Cortex of kidney (tissue), 1 donor: ENCODE measurements at places on chromosomes 2 and 18.

DNA sequence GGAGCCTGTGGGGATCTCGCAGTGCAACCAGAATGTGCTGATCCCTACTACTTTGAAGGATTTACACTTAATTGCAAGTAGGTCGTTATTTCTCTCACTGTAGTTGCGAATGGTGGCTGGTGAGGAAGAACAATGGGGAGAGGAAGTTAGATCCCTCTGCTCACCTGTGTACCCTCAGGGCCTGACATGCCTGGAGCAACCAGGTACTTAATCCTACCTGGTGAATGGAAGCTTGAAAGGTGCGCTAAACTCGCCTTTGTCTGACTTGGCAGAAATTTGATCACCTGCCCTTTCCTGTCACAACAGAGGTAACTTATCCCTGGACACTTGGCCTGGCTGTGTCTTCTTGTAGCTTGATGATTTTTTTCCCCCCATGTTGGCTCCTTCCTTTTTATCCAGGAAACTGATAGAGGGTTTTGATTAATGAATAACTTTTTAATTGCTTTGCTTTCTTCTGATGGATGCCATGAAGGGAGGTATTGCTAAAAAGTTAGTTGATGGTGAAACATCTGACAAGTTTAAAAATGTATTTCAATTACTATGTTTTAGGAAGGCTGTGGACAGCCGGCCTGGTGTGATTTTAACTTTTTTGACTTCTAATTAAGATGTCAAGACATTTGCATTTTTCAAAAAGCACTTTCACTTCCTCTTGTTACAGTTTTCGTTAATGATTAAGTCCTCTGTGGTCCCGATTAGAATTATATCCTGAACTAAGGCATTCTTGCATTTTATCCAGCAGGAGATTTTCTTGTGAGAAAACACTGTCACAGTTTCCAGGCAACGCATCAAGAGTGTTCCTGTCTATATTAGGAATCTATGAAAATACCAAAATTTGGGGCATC lies 9.2 kb downstream of the SGPP2 start:
- DNase-seq: no peak

DNA sequence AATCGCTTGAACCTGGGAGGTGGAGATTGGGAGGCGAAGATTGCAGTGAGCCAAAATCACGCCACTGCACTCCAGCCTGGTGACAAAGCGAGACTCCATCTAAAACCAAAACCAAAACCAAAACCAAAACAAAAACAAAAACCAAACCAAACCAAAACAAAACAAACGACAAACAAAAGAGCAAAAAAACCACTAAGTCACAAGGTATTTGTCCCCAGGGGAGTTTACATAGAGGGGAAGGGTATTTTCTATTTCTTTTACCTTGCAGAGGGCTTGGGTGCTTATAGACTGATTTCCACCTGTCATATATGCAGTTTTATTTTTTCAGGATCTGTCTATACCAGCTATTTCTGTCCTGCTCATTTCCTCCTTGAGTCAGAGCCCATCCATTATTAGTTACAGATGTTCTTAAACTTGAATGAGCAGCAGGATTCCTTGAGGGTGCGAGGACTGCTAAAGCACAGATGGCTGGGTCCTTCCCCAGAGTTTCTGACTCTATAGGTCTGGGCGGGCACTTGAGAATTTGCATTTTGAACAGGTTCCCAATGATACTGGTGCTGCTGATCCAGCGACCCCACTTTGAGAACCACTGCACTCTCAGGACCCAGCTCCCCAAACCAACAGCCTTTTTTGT lies 102.2 kb upstream of the UXS1 start:
- no peak for DNase-seq

GRCh38 chr18:11553098-11553940 lies 56.1 kb upstream of the SLC35G4 start:
- DNase-seq: no peak

DNA sequence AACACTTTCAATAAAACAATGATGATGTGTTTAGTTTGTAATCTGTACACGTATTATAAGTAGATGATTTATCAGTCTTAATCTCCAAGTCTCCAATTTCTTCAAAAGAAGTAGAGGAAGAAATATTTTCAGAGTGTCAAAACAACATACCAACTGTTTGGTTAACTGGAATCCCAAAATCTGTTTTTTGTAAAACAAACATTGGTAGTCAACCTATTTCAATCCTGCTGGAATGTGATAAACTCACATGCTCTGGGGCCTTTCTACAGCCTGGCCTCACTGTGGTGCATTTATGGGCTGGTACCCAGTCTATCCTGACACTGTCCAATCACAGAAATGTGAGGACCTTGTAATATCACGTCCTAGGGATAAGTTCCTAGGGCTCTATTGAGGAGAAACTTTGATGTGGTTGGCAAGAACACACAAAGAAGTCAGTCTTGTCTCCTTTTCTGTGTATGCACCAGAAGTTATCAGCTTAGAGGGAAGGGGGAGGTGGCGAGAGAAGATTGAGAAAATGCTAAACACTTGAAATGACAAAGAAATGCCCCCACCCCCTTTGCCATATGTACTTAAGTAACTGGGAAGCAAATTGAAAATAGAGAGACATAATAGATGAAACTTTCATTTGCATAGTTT lies 47.2 kb downstream of the PRKRA start:
- DNase-seq: no peak

DNA sequence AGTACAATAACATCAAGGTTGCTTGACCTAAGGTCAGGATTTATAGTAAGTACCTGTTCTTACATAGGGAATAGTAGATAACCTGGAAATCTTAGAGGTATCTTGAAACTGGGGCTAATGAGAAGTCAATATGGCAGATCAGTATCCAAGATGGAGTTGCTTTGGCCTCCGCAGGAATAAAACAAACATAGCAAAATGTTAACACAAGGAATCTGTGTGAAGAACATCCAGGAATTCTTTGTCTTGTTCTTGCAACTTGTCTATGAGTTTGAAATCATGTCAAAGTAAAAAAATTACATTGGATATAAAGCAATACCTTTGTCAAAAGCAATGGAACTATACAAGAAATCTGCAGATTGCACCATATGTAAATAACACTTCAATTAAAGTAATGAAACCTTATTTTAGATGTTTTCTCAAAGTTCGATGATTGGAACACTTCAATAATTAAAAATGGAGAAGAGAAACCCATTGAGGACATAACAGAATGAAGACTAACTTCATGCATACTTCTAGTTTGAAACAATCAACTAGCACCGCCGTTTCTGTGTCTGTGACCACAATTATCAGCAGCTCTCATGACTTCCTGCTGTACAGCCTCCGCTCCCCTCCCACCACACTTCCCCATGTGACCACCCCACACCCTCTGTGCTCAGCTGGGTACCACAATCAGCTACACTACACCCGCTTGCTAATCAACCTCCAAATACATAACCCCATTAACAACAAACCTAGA lies 27.6 kb downstream of the C2orf76 start:
- no peak for DNase-seq

GRCh38 chr2:63871864-63872263 lies 30.2 kb downstream of the UGP2 start:
- no peak for DNase-seq

DNA sequence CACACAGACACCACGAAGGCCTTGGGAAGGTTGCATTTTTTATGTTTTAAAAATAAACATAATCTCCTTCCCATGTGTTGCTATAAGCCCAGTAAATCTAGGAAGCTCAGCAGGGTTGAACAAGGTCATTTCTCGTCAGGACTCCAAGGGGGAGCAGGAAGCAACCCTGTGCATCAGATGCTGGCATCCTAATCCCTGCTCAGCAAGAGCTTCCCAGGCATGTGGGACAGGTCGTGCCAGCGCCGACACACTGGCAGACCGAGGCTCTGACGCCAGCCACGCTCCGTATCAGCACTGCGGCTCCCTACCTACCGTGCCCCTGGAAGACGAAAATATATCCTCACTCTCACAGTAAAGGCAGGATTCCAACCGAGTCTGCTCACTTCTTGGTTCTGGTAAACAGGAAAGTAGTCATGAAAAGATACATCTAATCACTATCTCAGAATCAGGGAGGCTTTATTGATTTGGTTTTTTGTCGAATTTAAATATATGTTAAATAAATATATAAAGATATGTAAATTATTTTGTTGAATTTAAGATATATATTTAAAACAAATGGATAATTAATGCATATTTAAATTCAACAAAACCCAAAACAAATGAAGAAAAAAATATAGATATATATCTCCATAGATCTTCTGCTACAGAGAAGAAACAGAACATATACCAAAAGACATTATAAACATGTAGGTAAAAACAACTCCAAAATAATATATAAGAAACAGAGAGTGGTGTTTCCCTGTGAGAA lies 61.4 kb downstream of the TXNL1 start:
- DNase-seq: no peak

DNA sequence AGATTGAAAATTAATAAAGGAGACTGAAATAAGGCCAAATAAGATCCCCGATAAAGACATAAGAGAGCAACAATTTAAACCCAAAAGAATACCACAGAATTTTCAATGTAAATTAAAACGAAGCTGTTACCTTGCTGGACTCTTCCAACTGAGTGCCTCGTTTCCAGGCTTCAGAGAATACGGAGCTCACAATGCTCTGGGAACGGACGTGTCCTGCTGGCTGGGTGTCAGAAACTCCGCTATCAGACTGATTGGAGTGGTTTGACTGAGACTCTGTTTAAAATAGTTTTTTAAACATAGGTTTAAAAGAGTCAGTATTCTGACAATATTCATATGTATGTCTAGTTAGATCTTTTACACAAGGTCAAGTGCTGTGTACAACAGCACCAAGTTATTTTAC lies 90.4 kb downstream of the RAPH1 start:
- no peak for DNase-seq

GRCh38 chr18:38087538-38087937 lies 521.9 kb upstream of the CELF4 start:
- no peak for DNase-seq

DNA sequence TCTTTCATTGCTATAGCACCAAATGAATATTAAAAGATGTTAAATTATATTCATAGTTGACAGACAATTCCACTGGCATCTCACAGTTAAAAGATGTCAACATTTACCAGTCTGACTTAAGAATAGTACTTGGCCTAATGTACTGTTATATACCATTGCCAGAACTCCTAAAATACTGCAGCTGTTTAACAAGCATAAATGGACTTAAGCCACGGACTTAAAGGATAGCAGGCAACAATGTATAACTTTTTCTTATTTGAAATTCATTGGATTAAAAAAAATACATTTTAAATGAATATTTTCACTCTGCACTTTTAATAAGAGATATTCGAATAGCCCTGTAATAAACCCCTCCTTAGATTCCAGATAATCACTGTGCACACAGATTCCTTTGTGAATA lies 3.8 kb downstream of the TCF4 start:
- no peak for DNase-seq

DNA sequence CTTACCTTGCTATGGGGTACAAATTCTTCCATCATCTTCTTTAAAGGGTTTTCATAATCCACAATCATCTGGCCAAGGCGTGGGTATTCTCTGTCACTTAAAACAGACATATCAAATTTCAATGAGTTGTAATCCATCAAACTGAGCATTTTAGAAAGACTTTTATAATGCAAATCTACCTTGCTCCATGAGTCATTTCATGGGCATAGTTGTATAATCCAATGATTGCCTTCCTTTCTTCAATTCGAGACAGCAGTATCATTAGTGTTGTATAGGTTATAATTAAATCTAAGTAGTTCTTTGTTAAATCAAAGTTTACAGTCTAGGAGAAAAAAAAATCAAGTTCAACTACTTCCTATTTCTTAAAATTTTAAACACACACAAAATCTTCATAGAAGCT lies 36.3 kb downstream of the NCKAP1 start:
- DNase-seq: no peak

GRCh38 chr2:195322324-195322723 lies 334.7 kb upstream of the SLC39A10 start:
- no peak for DNase-seq

GRCh38 chr2:158043181-158043948 lies 58.3 kb upstream of the UPP2 start:
- DNase-seq: no peak

GRCh38 chr2:14127765-14128164 lies 504.8 kb upstream of the LRATD1 start:
- no peak for DNase-seq

- DNase-seq: no peak
Observed at GRCh38 chr2:73984203-73984921, at the start of gene TET3. TET3 (plus strand) TSS chr2:73984910; CDS start chr2:73986404, 1,494 bp downstream.

DNA sequence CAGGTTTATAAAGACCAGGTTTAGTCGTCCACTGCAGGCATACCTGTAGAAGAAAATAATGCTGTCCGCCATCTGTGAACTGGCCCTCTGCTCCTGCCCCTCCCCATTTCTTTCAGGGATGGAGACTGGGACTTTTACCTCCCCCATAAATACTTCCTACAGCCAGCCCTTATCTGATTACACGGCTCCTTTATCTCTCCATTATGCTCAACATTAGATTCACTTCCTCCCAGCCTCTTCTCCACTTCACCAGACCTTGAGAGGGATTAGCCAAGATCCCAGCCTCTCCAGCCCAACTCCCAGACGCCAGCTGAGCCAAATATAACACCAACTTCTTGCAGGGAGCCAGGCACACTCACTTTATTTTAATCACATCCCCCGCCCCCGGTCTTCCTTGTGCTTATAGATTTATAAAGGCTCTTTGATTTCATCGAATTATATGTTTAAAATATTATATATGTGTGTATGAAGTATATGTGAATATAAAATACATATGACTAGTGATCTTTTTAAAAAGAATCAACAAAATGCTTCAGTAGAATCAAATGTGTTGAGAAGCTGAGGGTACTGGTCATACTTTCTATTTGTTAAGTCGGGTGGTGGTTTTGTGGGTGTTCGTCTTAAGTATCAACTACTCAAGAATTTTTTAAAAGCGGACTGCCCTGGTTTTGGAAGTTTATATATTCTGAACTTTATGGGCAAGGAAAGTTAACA lies 81.0 kb downstream of the SPRED2 start:
- DNase-seq: no peak

DNA sequence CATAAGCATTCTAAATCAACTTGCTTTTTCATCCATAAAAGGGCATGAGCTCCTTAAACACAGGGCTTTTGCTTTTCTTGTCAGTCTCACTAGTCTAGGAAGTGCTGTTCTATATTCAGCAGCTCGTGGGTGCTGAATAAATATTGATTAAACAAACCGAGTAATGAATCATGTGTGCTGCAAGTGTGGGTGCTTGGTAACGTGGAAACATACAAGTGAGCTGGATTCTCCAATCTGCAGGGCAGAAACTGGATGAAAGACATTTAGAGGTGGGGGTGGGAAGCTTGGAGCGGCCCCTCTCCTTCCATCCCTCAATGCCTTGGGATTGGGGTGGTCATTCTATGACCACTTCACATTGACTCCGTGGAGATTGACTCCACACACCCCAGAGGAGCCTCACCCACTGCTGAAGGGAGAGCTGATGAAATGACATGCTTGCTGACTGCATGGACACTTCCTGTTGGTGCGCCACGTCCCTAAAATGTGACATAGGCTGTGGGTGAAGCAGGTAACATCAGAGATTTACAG lies 114.6 kb downstream of the DOCK10 start:
- DNase-seq: no peak
